ENCODE measurements at places on chromosomes 5 and 9.
A peak's percentile ranks its signal among the peaks of the same experiment; 100 is the strongest.

DNA sequence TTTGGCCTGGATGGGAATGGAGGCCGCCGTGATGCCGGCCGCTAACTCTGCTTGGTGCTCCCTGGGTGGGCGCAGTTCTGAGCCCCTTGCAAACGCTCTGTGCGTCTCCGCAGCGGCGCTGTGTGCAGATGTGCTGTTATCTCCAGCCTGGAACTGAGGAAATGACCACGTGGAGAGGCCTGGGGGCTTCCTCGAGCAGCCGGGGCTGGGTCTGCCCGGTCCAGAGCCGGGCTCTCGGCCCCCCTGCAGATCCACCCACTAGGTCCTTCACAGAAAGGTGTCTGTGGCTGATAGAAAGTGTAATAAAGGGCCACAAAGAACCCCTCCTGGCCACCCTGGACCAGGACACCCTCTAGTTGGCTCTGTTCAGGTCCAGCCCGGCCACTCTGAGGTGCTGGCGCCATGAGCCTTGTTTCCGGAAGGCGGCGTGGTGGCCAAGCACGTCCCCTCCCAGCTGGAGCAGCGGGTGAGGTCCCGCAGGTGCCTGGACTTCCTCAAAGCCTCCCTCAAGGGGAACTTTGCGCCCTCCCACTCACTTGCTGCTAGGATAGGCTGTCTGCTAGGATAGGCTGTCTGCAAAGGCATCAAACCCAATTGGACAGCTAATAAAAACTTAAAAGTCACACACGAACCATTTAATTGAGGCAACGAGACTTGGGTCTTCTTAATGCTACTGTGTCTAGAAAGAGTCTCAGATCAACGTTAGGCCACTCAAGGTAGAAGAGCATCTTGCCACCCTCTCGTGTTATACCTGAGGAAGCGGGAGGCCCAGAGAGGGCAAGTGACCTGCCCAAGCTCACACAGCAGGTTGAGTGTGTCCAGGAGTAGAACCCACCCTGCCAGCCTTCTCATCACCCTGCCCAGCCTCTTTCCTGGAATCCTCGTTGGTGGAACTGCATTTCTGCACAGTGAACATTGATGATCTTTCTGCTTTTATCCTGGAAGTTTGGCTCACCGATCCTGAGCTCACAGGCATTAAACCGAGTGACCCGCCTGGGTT is 109.3 kb upstream of the FCN2 start:
- DNase-seq = no peak

DNA sequence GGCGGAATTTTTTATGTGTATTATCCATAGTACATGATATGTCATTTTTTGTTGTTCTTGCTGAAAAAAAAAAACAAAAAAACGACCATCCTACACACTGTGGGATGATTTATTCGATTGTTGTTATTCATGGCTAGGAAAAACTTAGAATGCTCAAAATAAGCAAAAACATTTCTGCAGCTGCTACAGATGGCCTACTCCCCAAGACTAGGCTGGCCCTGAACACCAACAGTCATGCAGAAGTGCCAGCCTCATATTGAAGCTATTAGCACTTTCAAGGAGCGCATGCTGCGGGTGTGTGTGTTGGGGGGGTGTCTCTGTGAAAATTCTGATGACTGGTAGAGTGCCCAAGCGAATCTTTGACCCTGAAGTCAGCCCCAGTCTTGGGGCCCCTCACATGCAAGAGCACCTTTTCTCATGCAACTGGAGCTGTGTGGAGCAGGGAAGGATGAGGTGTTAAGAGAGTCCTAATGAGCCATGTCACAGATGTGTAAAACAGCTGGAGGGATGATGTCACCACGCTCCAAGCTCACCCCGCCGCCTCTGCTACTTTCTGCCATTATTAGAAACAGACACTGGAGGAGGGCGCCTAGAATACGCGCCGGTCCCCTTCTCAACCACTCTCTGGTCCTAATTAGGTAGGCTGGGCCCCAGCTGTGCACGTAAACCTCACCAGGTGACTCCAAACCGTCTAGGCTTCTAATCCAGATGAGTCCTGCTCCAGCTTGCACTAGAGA is 61.0 kb upstream of the SMIM23 start:
- DNase-seq = no peak

GRCh38 chr9:92980085-92980745 is 32.9 kb downstream of the FGD3 start:
- DNase-seq = no peak

- DNase-seq = no peak
These were observed 20.6 kb downstream of the UNC5A start for GRCh38 chr5:176830995-176831423.

DNA sequence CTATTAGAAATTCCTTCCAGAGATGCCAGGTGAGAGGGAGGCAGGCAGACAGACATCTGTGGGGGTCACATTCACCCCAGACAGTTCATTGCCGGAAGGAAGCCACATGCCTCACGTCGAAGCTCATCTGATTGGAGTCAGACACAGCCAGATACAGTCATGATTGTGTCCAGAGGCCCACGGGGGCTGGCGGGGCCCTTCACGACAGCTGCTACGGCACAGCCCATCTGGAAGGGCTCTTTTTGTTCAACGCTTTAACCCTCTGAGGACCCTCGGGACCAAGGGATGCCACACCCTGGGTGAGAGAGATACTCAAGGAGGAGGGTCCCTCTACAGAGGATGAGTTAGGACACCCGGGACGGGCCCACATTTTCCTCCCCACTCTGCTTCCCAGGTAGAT is 31.9 kb upstream of the GABRP start:
- no peak for DNase-seq

- no peak for DNase-seq
These were observed 344.3 kb downstream of the ZNF608 start for GRCh38 chr5:124402144-124402581.

DNA sequence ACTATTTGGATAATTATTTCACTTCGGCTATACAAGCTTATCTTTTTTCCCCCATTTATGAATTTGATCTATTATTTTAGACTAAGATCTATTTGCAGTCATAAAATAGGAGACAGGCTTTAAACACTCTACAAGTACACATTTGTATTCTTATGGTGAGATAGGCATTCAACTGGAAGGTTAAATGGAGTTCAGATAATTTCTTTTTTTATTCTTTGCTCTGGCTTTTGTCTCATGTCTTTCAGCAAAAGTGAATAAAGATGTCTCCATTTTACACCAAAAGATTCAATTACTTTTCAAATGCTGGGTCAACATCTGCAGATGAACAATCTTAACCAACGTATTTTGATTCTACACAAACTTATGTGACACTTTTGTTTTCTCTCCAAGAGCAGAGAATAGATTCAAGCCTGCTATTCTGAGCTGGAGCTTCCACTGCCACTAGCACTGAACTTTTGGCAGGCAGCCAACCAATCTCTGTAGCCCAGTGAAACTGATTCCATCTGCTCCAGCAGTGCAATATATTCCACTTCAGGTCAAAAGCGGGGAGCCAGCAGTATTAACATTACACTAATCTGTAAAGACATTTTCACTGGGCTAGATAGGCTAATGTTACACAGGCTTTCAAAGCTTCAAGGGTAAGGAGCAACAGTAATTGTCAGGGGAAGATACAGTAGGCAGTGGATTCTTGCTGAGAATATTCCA is 452.0 kb upstream of the ZNF608 start:
- no peak for DNase-seq

DNA sequence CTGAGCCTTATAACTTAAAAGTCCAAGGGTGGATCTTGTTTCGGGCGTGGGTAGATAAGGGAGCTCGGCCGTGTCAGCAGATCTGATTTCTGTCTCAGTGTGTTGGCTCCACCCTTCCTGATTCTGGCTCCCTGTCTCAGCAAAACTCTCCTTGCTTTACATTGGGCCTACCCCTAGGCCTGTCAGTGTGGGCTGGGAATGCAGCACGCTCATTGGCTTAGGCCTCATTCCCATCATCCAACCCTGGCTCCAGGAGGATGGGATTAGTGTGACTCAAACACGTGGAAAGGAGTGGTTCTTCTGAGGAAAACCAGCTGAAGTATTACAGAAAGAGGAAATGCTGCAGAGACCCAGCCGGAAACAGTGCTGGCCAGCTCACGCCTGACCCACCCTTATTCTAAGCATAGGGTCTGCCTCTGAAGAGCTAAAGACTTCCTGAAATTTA is 59.9 kb downstream of the ZFAND5 start:
- no peak for DNase-seq

- no peak for DNase-seq
These were observed 20.0 kb downstream of the PTPN3 start for GRCh38 chr9:109478051-109478563.

- no peak for DNase-seq
These were observed 84.8 kb downstream of the CAMK4 start for GRCh38 chr5:111308951-111309350.

DNA sequence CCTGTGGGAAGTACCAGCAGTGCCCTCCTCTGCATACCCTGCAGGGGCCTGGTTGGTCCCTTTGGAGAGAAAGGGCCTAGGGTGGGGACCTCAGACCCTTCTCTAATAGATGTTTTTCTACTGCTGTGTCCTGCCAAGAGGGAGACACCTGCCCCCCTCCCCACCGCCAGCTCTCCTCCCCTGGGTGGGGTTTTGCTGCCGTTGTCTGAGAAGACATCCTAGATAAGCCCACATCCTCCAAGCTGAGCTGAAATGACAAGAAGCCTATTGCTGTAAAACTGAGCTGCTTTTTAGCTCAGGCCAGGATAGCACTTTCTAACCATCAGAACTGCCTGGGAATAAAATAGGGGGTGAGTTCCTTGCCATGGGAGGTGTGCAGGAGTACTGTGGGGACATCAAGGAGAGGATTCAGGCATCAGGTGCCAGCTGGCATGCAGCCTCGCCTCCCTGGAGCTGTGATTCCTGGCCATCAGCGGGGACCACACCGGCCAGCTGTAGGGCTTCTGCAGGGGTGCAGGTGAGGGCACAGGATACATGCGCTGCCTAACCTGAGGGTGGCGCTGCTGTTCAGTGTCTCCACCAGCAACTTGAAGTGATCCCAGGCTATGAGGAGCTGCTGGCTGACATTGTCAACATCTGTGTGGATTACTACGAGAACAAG is 37.9 kb downstream of the CYFIP2 start:
- DNase-seq = peak; percentile 53

DNA sequence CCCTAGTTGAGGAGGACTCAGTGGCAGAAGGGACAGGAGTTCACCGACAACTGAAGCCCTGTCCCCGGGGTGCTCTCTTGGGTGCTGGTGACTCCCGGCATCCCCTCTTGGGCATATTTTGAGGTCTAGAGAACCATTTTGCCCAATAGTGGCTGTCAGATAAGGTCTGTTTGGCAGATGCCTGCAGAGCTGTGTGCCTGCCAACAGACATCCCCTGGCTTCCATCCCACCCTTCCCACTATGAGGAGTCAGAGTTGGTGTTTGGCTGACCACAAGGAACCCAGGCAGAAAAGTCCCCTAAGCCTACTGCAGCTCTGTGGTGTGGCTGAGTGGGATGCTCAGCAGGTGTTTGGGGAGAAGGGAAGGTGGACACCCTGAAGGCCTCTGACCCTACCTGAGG is 207.0 kb downstream of the AUH start:
- no peak for DNase-seq

- no peak for DNase-seq
These were observed 917.6 kb upstream of the DMAC1 start for GRCh38 chr9:8717146-8717545.

DNA sequence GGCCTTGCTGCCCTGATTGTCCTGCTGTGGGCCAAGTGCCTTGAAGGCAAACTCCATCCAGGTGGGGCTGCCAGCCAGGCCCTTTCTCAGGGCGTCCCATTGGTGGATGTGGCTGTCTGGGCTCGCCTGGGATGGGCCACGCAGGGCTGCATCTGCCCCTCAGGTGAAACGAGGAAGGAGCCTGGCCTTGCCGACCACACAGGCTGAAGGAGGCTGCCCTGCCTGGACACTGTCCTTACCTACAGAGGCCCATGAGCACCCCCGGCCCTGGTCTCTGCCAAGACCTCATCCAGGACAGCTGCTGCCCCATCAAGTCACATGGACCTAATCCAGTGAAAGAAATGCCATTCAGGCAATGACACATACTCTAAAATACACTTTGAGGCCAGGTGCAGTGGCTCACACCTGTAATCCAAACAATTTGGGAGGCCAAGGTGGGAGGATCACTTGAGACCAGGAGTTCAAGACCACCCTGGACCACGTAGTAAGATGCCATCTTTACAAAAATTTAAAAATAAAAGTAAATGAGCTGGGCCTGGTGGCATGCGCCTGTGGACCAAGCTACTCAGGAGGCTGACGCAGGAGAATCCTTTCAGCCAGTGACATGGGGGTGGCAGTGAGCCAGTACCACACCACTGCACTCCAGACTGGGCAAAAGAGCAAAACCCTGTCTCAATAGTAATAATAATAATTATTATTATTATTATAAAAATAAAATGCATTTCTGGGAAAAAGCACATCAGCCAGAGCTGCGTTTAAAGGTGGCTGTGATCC is 33.9 kb downstream of the PNPLA7 start:
- DNase-seq = no peak

- DNase-seq = no peak
These were observed 14.4 kb upstream of the TGFBR1 start for GRCh38 chr9:99090336-99091130.

GRCh38 chr5:139664086-139664693 is 16.0 kb downstream of the CXXC5 start:
- no peak for DNase-seq

GRCh38 chr9:76403352-76403751 is 9.1 kb upstream of the RFK start:
- no peak for DNase-seq

DNA sequence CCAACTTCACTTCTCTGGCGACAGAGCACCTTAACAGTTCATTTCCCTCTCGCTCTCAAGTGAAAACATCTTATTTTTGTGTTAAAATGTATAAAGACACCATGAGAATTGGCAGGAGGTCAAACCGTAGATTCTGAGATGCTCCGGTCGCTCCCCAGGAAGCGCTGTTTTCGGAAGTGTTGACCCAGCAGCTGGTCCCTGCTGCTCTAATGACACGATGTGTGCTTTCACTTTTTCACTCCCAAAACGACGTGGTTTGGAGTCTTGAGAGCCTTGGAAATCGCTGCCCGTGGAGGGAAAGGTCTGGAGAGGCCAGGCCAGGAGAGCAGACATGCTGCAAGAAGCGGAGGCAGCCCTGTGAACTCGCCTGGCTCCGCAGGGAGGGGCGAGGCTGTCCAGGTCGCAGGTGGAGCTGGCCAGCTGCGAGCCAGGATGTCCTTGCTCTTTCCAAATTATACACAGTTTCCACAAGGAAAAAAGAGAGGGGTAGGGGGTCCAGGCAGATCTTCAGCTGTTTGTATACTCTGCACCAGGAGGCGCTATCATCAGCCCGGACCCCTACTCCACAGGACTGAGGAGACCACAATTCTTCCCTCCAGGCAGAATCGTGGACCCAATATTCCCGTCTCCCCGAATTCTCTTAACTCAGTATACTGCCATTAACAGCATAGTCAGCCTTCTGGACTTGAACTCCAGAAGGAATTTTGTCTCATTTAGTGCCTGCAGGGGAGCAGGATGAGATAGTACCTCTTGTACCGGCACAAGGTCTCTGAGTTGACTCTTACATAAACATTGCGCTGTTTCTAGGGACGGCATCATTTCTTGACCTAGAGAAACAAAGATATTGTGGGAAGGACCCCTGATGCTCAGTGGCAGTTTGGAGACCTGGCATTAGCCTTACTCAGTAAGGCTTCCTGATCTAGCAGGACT is 248.6 kb upstream of the ANKRD55 start:
- no peak for DNase-seq

All from activated naive CD8-positive, alpha-beta T cell treated with anti-CD3 and anti-CD28 coated beads for 36 hours (primary cell).